GM23338 (cell line): ENCODE measurements at places on chromosomes 12 and 14. TPM values are rescaled to one million over a fixed set of nuclear protein-coding genes. Genes with fewer than 3 reads are reported as not detected.

CERS5 gene
- 50.2 and 56.5 TPM in 2 replicates for total RNA-seq

NRL gene
- 2.2 and 5.2 TPM in 2 replicates for total RNA-seq

KIF5A gene
- total RNA-seq, result 16.5 and 21.3 TPM in 2 replicates

ARHGEF40 gene
- 38.6 and 44.6 TPM in 2 replicates for total RNA-seq

DHH gene
- total RNA-seq, result not detected in 2 replicates

MED13L gene
- total RNA-seq, result 73.6 and 90.7 TPM in 2 replicates

CMKLR1 gene
- total RNA-seq, result 1.6 and 2.6 TPM in 2 replicates

SMCO2 gene
- total RNA-seq, result not detected in 2 replicates

FAM181A gene
- total RNA-seq, result not detected in 2 replicates

OR4E2 gene
- not detected in 2 replicates for total RNA-seq

BEST3 gene
- total RNA-seq, result not detected in 2 replicates

TBX5 gene
- total RNA-seq, result 0.21 TPM in 1 of 2 replicates, not detected in the other

TCL1B gene
- total RNA-seq, result 5.5 and 6.1 TPM in 2 replicates

ASIC1 gene
- total RNA-seq, result 1.5 and 1.6 TPM in 2 replicates
